NCI-H2081 (cell line): ENCODE measurements at places on chromosomes 3 and 15.

DNA sequence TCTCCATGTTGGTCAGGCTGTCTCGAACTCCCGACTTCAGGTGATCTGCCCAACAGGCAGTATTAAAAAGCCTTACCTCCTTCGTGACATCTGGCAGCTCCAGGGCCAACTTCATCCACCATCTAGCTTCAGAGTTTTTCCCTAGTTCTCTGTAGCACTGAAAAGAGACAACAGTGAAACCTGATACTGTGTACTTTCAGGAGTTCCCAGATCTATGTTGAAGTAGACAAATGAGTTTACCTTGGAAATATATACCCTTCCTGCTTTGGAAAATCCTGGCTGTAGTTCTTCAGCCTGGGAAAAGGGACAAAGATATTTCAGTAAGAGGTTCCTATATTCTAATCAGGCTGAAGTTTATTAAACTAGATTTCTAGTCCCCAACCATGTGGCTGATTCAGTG lies 18.0 kb downstream of the RMDN3 start:
- no peak for DNase-seq

- no peak for DNase-seq
These were observed 74.1 kb upstream of the FRMD4B start for GRCh38 chr3:69460034-69460433.

DNA sequence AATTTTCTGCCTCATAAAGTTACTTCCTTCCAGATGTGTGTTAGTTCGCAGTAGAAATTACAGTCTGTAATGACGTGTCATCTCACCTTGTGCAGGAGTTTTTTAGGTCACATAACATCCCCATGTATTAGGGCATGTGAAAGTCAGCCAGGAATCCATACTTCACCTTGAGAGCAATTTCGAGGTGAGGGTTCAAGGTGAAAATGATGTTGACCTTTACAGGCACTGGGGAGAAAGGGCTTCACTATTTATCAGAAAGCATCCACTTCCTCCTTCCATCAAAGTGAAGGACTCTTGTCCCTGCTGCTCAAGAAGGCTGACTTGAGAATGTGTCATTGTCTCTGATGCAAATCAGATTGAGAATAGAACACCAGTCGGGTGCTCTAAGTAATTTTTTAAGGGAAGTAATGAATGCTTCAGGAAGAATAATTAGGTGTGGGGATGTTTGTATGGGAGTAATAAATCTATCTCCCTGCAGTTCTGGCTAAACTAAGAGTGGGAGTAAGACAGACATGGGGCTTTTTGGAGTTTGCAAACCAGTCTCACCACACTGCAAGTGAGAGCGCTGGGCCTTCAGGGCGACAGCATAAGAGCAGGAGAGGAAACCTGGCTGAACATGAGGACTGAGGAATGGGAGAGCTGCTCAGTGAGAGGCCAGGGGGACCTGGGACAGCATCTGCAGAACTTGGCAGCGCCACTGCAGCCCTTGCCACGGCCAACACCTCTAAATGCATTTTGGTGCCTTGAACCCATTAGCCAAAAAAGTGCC lies 85.9 kb upstream of the IL12A start:
- no peak for DNase-seq

- DNase-seq, result no peak
These were observed at the start of the genes FOXL2 and FOXL2NB for GRCh38 chr3:138946663-138947494. Gene FOXL2 (minus strand): TSS chr3:138947137. CDS start chr3:138946722, 415 bp downstream. Gene FOXL2NB (plus strand): TSS chr3:138947217. CDS start chr3:138947365, 148 bp downstream.

DNA sequence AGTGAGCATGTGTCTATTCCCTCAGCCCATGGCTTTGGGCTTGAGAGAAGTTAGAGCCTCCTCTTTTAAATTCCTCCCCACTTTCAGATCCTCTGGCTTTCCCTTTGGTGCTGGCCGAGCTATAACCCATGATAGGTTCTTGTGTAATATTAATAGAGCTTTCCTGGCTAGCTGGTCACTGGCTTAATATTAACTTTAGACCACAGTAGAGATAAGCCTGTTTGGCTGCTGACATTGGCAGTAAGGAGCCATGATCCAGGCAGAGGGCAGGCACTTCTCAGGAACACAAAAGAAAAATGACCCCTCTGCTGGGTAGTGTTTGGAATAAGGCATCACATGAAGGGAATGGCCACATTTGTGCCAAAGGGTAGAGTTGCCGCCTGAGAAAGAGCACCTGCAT lies 65.4 kb upstream of the UMPS start:
- no peak for DNase-seq

- no peak for DNase-seq
These were observed 15.9 kb downstream of the SH3GL3 start for GRCh38 chr15:83462953-83463433.

DNA sequence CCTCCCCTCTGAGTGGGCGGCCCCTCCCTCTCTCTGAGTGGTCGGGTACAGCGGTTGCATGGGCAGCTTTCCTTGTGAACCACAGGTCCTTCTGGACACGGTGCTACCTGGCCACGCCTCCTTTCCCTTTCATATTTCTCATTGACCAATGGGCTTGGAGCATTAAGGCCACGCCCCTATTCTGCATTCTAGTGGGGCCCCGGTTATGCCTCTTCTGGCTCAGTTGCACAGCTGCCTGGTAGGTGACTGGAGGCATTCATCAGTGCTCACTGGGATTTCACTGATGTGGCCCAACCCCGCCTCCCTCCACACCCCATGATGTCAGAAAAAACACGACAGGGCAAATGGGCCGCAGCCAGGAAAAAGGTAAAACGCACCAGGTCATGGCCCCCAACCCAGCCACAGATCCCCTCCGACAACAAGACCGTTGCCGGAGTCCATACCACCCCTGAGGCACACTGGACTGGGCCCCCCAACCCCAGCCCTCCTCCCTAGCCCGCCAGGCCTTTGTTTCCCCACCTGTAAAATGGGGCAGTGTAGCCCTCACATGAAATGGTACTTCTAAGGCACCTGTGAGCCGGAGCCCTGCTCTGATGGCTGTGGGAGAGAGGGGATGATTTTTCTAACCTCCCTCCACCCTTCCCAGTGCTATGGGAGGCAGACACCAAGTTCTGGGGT lies 26.3 kb downstream of the NGRN start:
- peak; percentile 45 for DNase-seq

- DNase-seq, result no peak
These were observed 458.1 kb upstream of the RASGRP1 start for GRCh38 chr15:39022532-39023305.
